ENCODE measurements at places on chromosomes 5 and 9. TPM values are rescaled to one million over a fixed set of nuclear protein-coding genes. Genes with fewer than 3 reads are reported as not detected.
A peak's percentile ranks its signal among the peaks of the same experiment; 100 is the strongest.

- no peak for DNase-seq
Measured at GRCh38 chr9:91158946-91159345, 202.8 kb downstream of the AUH start.

DNA sequence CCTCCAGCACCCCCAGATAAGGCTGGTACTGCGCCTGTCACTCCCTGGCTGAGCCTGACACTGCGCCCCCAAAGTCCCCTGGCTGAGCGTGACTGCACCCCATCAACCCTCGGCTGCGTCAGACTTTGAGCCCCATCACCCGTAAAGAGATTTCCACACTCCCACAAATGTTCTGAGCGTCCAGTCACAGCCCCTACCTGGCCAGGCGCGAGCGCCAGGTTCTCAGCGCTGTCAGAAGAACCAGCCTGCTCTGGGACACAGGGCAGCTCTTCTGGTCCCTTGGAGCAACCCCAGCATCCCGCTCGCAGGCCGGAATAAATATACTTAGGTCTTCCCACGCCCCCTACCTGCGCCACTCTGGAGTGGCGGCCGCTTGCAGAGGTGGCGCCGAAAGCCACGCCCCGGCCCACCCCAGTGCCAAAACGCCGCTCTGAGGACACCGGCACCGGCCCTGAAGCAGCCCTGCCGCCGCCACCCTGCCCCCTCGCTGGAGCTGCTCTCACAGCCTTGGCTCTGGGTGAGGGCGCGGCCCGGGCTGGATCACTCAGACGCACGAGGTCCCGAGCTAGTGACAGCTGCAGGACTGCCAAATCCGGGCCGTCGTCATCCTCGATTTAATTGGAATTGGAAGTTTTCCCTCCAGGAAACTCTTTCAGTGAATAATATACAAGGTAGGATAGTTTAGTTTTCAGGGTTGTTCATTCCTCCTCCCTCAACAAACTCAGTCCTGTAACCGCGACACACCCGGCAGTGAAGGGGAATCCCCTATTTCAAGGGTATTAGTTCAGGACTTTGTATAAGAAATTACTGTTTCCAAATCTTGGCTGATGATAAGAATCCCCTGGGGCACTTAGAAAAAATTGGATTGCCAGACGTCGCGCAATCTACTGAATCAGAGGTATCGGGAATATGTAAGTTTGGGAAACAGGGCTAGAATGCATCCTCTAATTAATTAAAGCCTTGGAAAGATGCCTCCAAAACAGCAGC is 1.2 kb upstream of the CEMIP2 start:
- peak; percentile 62 for DNase-seq

DNA sequence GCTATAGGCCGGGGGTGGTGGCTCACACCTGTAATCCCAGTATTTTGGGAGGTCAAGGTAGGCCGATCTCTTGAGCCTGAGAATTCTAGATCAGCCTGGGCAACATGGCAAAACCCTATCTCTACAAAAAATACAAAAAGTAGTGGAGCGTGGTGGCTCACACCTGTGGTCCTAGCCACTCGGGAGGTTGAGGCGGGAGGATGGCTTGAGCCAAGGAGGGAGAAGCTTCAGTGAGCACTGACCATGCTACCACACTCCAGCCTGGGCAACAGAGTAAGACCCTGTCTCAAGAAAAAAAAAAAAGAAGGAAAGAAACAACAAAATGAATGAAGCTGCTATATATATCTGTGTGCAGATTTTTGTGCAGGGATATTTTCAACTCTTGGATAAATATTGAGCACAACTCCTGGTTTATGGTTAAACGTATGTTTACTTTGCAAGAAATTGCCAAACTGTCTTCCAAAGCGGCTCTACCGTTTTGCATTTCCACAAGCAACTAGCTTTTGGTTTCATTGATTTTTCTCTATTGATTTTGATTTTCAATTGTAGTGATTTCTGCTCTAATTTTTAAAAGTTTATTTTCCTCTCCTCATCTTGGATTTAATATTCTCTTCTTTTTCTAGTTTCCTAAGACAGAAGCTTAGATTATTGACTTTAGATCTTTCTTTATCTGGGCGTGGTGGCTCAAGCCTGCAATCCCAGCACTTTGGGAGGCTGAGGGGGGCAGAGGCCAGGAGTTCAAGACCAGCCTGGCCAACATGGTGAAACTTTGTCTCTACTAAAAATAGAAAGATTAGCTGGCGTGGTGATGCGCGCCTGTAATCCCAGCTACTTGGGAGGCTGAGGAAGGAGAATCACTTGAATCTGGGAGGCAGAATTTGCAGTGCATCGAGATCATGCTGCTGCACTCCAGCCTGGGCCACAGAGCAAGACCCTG is 49.2 kb downstream of the SPIN1 start:
- DNase-seq: no peak

PCDHA11 gene
- 0.36 TPM for total RNA-seq

RNF183 gene
- total RNA-seq: not detected

- no peak for DNase-seq
Measured at GRCh38 chr9:117448066-117448465, 33.2 kb upstream of the ASTN2 start.

- peak; percentile 43 for DNase-seq
Measured at GRCh38 chr9:127629468-127630081, 17.5 kb downstream of the STXBP1 start.

- DNase-seq: peak; percentile 66
Measured at GRCh38 chr5:174045470-174046025, at the start of gene NSG2. Gene NSG2 (plus strand): TSS chr5:174045706. CDS start chr5:174046756, 1,050 bp downstream.

- no peak for DNase-seq
Measured at GRCh38 chr9:69895659-69896058, 75.0 kb downstream of the CFAP95 start.

PDCD1LG2 gene
- 4.7 TPM for total RNA-seq

GRCh38 chr9:134537951-134538641 is 103.5 kb upstream of the COL5A1 start:
- peak; percentile 25 for DNase-seq

DNA sequence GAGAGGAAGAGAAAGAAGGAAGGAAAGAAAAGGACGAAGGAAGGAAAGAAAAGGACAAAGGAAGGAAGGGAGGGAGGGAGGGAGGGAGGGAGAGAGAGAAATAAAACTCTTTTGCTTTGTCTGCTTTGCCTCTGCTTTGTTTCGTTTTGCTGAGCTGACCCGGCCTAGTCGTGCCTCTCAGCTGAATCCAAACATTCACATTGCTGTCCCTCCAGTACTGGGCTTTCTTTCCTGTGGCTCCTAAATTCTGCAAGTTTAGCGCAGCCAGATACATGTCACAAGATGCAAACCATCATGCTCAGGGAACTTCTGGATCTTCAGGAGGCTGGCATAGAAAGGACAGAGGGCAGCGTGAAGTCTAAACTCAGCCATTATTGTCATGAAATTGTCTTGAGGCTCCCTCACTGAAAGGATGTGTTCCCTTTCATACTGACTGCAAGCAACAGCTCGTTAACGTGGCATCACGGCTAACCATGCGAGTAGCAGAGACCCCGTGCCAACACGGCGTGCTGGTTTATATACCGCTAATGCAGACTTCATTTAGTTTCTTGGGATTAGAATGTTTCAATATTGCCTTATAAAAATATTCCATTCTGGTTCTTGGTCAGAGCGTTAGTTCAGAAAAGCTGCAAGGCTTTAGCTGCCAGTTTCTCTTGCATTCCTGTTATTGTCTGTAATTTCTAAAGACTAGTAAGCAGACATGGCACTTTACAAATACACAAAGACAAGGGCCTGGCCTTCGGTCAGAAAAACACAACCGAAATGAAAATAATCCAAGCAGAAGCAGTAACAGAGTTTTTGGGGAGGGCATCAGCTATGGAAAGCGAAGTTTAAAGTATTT is 94.2 kb downstream of the TMEM174 start:
- no peak for DNase-seq

DNA sequence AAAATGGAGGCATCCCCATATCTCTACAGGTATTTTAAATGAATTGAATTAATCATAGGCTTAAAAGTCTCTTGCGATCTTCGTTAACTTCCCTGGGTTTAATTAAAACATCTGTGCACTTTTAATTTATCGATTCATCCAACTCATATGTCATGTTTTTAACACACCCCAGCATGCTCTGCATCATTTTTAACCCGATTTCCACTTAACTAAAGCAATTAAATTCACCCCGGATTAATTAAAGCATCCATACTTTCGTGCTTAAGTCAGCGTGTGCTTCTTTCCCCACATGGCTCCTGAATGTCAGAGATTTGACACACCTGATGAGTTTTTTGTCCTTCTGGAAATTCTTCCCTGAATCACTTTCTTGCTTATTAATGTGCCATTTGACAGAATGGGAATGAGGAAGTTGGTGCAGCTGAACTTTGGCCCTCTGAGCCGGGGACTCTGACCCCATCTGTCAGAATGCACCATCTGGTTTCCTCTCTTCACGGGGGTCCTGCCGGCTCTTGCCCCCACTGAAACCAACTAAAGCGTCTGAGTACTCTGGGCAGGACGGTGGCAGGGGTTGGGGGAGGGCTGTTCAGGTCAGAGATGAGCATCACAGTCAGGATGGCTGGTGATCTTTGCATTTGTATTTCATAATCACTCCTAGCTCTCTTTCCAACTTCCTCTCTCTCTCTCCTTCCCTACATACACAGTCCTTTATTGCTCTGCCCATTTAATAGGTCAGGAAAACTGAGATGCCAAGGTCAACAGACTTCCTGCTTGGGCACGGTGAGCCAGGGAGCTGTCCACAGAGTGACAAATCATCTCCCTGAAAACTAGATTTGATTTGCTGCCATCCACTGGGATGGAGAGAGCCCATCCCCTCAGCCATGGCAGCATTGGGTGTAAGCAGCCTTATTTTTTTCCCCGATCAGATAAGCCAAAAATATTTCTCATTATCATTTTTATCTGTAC is 180.3 kb upstream of the WWC1 start:
- no peak for DNase-seq

DAPK1 gene
- total RNA-seq: 42.7 TPM

- DNase-seq: no peak
Measured at GRCh38 chr5:41264019-41264418, 50.7 kb upstream of the C6 start.

F12 gene
- total RNA-seq: not detected

NKD2 gene
- not detected for total RNA-seq

GRCh38 chr9:70112981-70113380 is 69.3 kb downstream of the MAMDC2 start:
- no peak for DNase-seq

DNA sequence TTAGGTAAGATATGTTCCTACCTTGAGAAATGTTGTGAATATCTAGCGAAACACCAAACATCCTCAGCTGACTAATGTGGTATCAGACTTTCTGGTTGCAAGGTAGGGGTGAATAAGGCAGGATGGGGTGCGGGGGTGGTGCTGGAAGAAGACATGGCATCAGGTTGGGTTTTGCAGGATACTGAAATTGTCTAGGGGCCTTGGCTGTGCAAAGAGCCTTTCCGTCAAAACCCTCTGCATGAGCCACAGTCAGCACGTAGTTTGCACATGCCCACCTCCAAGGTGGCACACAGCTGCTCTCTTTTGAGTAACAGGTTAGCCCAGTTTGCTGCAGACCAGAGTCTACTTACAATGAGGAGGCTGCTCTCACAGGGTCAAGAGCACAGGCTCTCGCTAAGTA is 42.0 kb downstream of the SFXN1 start:
- DNase-seq: no peak
